ENCODE measurements at places on chromosomes 2 and 18.

DNA sequence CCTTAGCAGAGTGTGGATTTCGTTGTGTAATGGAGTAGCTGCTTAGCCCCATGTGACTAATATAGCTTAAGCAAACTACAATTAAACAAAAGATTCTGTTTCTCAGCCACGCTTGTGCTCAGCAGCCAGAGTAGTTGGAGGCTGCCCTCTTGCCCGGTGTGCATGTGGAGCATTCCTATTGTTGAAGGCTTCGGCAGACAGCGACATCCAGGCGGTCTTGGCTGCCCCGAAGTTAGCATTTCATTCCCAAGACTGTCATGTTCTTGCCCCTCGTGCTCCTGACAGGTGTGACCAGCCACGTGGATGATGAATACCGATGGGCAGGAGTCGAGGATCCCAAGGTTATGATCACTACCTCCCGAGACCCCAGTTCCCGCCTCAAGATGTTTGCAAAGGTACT, 2.4 kb downstream of the IMP4 start:
- peak overlapping the region; percentile 98 for H3K4me3 ChIP-seq
- peaks cover 36% of the 10 kb centered on the region for H3K4me1 ChIP-seq
- DNase-seq: no peak
- H3K27ac ChIP-seq: no peak overlapping the region

DNA sequence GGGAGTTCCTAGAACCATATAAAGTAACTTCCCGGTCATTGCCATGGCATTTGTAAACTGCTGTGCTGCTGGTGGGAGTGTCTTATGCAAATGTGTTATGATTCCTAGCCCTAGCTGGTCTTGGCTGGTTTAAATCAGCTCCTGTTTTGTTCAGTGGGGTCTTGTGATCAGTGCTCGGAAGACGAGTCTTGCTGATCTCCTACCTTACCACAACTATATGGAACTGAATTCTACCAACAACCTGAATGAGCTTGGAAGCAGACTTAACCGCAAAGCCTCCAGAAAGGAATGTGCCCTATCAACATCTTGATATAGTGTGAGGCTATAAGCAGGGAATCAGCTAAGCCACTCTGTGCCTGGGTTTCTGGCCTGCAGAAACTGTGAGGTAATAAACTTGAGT, 33.5 kb downstream of the POLE4 start:
- DNase-seq: no peak
- H3K4me3 ChIP-seq: no peak overlapping the region
- no peaks in the 10 kb centered on the region for H3K4me1 ChIP-seq
- H3K27me3 ChIP-seq: no peaks in the 10 kb centered on the region
- H3K36me3 ChIP-seq: peaks cover 9% of the 10 kb centered on the region
- no peak overlapping the region for H3K27ac ChIP-seq

DNA sequence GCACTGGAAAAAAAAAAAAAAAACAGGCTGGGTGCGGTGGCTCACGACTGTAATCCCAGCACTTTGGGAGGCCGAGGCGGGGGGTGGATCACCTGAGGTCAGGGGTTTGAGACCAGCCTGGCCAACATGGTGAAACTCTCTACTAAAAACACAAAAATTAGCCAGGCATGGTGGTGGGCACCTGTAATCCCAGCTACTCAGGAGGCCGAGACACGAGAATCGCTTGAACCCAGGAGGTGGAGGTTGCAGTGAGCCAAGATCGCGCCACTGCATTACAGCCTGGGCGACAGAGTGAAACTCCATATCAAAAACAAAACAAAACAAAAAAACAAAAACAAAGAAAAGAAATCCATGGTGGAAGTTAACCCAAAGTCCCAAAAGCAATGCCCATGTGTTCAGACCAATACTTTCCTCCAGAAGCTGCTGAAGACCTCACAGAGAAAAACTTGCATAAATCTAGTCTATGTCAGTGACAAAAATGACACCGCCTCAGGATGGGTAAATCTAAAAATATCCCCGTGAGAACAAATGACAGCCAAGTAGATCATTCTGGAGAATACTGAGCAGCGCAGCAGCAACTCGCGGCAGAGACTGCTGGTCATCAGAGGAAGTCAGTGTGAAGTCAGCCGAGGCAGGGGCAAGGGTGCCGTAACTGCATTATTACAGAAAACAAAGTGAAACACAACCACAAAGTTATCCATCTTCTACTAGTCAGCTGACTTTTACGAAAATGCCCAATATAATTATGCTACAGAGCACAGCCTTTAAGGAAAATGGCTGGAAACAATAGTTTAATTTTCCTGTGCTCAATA, 41.0 kb downstream of the LPIN2 start:
- no peaks in the 10 kb centered on the region for H3K27me3 ChIP-seq
- peaks cover 91% of the 10 kb centered on the region for H3K4me1 ChIP-seq
- peaks cover 65% of the 10 kb centered on the region for H3K36me3 ChIP-seq
- H3K4me3 ChIP-seq: peak overlapping the region; percentile 81
- peak overlapping the region; percentile 99 for H3K27ac ChIP-seq

GRCh38 chr2:39682066-39682692, 16.5 kb downstream of the TMEM178A start:
- peaks cover 26% of the 10 kb centered on the region for H3K27me3 ChIP-seq
- H3K4me3 ChIP-seq: no peak overlapping the region
- no peak overlapping the region for H3K27ac ChIP-seq
- H3K36me3 ChIP-seq: no peaks in the 10 kb centered on the region
- no peaks in the 10 kb centered on the region for H3K4me1 ChIP-seq

- H3K27ac ChIP-seq: peak overlapping the region; percentile 62
- no peaks in the 10 kb centered on the region for H3K27me3 ChIP-seq
- H3K36me3 ChIP-seq: peaks cover 6% of the 10 kb centered on the region
- no peak overlapping the region for H3K4me3 ChIP-seq
- peak; percentile 66 for DNase-seq
Observed at GRCh38 chr2:203484266-203485112, 50.6 kb downstream of the RAPH1 start.

GRCh38 chr2:201901786-201902185, 95.4 kb downstream of the CDK15 start:
- H3K4me1 ChIP-seq: no peaks in the 10 kb centered on the region
- H3K27me3 ChIP-seq: peaks cover 16% of the 10 kb centered on the region
- no peaks in the 10 kb centered on the region for H3K36me3 ChIP-seq

DNA sequence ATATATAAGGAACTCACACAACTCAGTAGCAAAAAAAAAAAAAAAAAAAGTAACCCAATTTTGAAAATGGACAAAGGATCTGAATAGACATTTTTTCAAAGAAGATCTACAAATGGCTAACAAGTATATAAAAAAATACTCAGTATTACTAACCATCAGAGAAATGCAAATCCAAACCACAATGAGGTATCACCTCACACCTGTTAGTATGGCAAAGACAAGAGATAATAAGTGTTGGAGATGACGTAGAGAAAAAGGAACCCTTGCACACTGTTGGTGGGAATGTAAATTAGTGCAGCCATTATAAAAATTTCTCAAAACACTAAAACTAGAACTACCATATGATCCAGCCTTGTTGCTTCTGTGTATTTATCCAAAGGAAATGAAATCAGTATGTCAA, 5.8 kb upstream of the CNDP1 start:
- no peak for DNase-seq
- H3K4me1 ChIP-seq: no peaks in the 10 kb centered on the region
- no peak overlapping the region for H3K4me3 ChIP-seq
- H3K27ac ChIP-seq: no peak overlapping the region

- H3K27ac ChIP-seq: peak overlapping the region; percentile 45
- DNase-seq: no peak
- H3K27me3 ChIP-seq: no peaks in the 10 kb centered on the region
- no peak overlapping the region for H3K4me3 ChIP-seq
Observed at GRCh38 chr2:58107803-58108710, 61.5 kb downstream of the VRK2 start.

GRCh38 chr18:7953095-7953958, 386.2 kb downstream of the PTPRM start:
- no peak for DNase-seq
- H3K4me3 ChIP-seq: peak overlapping the region; percentile 37
- H3K27ac ChIP-seq: peak overlapping the region; percentile 75
- peaks cover 58% of the 10 kb centered on the region for H3K4me1 ChIP-seq

DNA sequence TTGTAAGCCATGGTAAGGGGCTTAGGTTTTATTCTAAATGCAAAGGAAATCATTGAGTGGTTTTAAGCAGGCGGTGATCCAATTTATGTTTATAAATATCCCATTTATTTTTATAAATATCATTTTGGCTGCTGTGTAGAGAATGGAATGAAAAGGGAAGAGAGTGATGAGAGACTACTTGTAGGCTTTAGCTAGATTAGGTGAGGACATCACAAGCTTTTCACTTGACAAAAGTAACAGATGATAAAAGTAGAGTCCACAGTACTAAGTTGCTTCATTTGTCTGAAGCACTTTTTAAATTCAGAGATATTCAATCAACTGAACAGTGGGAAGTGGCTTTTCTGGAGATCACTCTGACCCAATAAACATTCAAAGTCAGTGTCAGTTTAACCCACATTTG, 65.4 kb upstream of the FSHR start:
- no peaks in the 10 kb centered on the region for H3K27me3 ChIP-seq
- no peaks in the 10 kb centered on the region for H3K4me1 ChIP-seq
- no peak for DNase-seq
- H3K27ac ChIP-seq: no peak overlapping the region
- no peaks in the 10 kb centered on the region for H3K36me3 ChIP-seq
- H3K4me3 ChIP-seq: no peak overlapping the region

DNA sequence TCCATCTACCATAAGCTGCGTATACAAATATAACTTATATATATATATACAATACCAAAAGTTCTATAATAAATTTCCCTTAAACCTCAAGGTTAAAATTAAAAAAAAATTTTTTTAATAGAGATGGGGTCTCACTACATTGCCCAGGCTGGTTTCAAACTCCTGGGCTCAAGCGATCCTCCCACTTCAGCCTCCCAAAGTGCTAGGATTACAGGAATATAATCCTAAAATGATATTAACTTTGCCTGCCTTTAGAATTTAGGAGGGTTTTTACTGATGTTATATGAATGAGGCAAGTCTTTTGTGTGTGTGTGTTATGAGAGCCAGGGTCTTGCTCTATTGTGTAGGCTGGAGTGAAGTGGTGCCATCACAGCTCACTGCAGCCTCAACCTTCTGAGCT, 49.2 kb downstream of the HNRNPLL start:
- H3K4me3 ChIP-seq: no peak overlapping the region
- H3K27ac ChIP-seq: no peak overlapping the region
- no peak for DNase-seq
- H3K27me3 ChIP-seq: no peaks in the 10 kb centered on the region
- no peaks in the 10 kb centered on the region for H3K36me3 ChIP-seq

DNA sequence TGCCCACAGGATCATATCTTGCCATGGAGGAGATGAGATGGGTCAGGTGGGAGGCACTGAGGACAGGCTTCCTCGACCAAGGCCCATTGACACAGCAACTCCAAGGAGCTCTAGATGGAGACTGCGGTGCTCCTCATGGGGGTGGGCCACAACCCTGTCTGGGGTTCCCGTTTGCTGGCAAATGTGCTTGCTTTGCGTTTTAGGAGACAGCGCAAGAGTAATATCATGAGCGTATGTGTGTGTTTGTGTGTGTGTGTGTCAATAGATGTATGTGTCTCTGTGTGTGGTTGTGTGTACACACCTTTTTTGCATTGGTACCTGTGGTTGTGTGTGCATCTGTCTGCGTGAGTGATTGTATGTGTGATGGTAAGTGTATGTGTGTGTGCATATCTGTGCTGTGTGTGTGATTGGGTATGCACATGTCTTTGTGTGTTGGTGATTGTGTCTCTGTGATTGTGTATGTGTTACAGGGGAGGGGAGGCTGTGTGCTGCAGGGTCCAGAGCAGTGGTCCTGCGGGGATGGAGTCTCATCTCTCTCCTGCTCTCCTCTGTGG, 4.4 kb downstream of the FBLN7 start:
- H3K27me3 ChIP-seq: peaks cover 13% of the 10 kb centered on the region
- H3K36me3 ChIP-seq: no peaks in the 10 kb centered on the region
- H3K4me1 ChIP-seq: peaks cover 6% of the 10 kb centered on the region
- no peak overlapping the region for H3K4me3 ChIP-seq

DNA sequence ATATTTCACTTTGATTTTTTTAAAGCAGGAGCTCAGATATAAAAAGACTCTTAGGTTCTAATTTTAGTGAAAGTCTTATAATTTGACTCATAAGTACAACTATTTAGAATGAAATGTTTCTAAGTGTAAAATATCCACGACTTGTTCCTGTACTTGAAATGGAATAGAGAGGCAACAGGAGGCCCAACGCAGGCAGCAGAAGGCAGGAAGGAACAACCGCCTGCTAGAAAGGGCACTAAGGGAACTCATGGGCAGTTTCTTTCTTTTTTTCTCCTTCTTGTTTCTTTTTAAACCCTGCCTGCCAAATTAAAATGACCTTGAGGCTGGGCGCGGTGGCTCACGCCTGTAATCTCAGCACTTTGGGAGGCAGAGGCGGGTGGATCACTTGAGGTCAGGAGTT, 51.0 kb downstream of the RBMS1 start:
- H3K27ac ChIP-seq: no peak overlapping the region
- H3K36me3 ChIP-seq: peaks cover 29% of the 10 kb centered on the region
- no peak overlapping the region for H3K4me3 ChIP-seq
- no peaks in the 10 kb centered on the region for H3K27me3 ChIP-seq
- DNase-seq: no peak
- H3K4me1 ChIP-seq: peaks cover 17% of the 10 kb centered on the region

- no peaks in the 10 kb centered on the region for H3K36me3 ChIP-seq
- no peak overlapping the region for H3K27ac ChIP-seq
- H3K4me3 ChIP-seq: no peak overlapping the region
- peaks cover 4% of the 10 kb centered on the region for H3K27me3 ChIP-seq
- H3K4me1 ChIP-seq: no peaks in the 10 kb centered on the region
Observed at GRCh38 chr18:54327818-54328217, 29.8 kb downstream of the STARD6 start.

GRCh38 chr2:15560140-15560987, 770 bp downstream of the NBAS start:
- no peaks in the 10 kb centered on the region for H3K36me3 ChIP-seq
- H3K4me3 ChIP-seq: peak overlapping the region; percentile 96
- no peaks in the 10 kb centered on the region for H3K27me3 ChIP-seq
- H3K27ac ChIP-seq: peak overlapping the region; percentile 97
- peak; percentile 45 for DNase-seq
- peaks cover 34% of the 10 kb centered on the region for H3K4me1 ChIP-seq

DNA sequence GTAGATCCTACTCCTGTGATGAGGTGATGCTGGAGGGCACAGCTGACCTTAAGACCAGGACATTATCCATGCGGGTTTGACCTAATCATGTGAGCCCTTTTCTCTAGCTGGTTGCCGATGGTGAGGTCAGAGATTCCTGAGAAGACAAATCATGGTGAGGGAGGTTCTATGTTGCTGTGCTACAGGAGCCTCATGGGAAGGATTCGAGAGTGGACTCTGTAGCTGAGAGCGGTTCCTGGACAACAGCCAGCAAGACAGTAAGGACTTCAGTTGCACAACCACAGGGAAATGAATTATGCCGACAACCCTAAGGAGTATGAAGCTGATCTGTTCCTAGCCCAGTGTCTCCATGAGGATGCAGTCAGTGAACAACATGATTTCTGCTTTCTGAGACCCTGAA, 80.4 kb downstream of the EPB41L3 start:
- peaks cover 28% of the 10 kb centered on the region for H3K4me1 ChIP-seq
- H3K36me3 ChIP-seq: no peaks in the 10 kb centered on the region
- DNase-seq: no peak

GRCh38 chr2:238974081-238974480, 126.2 kb downstream of the TWIST2 start:
- no peaks in the 10 kb centered on the region for H3K4me1 ChIP-seq
- peaks cover 19% of the 10 kb centered on the region for H3K27me3 ChIP-seq
- peaks cover 2% of the 10 kb centered on the region for H3K36me3 ChIP-seq
- no peak overlapping the region for H3K4me3 ChIP-seq
- DNase-seq: no peak
- no peak overlapping the region for H3K27ac ChIP-seq
